ENCODE measurements at places on chromosomes 2 and 18.

- DNase-seq = no peak
These were observed 21.9 kb upstream of the MCFD2 start for GRCh38 chr2:46937471-46937901.

DNA sequence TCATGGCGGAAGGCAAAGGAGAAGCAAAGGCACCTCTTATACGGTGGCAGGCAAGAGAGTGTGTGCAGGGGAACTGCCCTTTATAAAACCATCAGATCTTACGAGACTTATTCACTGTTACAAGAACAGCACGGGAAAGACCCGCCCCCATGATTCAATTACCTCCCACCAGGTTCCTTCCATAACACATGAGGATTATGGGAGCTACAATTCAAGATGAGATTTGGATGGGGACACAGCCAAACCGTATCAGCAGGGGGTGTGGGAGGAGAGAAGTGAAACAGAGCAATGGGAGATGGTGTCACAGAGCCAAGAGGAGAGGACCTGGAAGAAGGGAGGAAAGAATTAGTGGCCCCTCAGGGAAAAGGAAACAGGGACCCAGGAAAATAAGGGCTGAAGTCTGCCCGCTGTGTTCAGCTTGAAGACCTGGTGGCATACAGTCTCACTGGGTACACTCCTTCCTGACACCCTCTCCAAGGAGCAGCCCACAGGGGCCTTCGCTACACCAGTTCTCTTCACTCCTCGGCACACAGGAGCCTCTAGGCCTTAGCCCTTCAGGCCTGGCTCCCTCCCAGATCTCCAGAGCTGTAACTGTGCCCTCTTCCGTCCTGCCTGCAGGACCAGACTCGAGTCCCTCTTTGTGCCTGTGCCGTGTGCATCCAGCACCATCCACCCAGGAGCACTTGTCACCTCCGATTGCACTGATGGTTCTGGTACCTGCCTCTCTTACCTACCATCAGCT is 262.1 kb downstream of the EIPR1 start:
- DNase-seq = no peak

DNA sequence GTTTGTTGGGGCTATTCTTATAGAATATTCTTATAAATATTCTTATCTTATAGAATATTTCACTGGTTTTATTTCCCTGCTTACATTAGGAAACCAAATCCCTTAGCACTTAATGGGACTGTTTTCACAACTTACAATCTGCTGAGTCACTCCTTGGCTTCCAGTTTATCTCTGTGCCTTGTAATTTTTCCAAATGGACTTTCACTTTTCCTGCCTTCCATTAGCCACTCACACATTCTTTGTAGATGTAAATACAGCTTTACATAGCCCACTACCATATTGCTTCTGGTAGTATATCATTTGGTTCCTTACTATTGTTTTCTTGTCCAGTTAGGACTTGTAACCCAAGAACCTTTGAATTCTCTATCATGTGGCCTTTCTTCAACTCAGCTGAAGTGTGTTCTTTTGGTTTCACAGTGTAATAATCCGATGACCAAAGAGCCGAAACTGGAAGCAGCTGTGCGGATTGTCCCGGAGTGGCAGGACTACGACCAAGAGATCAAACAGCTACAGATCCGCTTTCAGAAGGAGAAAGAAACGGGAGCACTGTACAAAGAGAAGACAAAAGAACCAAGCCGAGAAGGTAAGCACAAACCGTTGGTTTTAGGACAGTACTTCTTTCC is 96.1 kb downstream of the UGGT1 start:
- no peak for DNase-seq

DNA sequence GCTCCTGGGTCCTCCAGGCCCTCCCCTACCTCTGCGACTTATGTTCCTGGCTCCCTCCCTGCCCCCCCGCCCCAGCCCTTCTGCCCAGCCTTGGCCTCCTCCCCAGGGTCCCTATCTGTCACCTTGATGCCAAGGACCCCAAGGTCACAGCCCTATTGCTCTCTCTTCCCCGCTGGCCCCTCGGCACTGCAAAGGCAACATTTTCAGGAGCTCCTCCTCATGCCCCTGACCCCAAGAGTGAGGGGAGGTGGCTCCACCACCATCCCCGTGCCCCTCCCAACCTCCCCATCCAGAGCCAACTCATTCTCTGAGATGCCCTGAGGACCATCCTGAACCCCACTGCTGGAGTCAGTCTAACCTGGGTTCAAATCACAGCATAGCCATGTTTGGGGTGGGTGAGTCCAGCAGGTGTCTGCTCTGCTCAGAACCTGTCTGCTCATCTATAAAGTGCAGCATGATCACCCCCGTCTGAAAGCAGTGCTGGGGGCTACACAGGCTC is 11.7 kb downstream of the LIMS2 start:
- DNase-seq = no peak
